Effector memory CD8-positive, alpha-beta T cell (primary cell): ENCODE measurements at places on chromosomes 2 and 18.

DNA sequence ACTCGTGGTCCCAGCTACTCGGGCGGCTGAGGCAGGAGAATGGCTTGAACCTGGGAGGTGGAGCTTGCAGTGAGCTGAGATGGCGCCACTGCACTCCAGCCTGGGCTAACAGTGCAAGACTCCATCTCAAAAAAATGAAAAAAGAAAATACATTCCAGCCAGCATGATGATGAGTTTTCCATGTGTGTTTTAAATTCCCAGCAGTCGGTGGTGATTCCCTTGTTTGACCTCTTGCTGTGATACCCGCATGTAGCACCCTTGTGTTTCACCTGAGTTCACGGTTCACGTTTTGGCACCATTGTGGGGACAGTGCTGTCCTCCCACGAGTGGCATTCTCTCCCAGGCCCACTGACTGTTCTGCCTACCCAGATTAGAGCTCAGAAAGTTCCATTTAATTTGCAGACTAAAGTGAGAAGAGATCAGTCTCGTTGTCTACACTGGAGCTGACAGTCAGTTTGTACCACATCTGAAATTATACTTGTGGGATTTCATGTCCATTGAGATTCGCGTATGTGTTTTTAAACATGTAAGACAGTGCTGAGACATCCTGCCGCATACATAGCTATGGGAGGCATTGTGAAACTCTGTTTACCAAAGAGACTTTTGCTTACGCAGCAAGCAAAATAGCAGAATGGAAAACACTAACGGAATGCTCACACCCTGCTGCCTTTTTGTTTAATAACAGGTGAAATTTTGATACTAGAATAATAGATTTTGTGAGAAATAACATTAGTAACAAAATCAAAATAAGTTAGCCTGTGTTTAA, 157.1 kb downstream of the GBX2 start:
- H3K4me1 ChIP-seq = peaks cover 15% of the 10 kb centered on the region
- H3K27ac ChIP-seq = no peak overlapping the region
- H3K27me3 ChIP-seq = no peaks in the 10 kb centered on the region
- no peak overlapping the region for H3K4me3 ChIP-seq
- no peak for DNase-seq
- no peaks in the 10 kb centered on the region for H3K36me3 ChIP-seq

DNA sequence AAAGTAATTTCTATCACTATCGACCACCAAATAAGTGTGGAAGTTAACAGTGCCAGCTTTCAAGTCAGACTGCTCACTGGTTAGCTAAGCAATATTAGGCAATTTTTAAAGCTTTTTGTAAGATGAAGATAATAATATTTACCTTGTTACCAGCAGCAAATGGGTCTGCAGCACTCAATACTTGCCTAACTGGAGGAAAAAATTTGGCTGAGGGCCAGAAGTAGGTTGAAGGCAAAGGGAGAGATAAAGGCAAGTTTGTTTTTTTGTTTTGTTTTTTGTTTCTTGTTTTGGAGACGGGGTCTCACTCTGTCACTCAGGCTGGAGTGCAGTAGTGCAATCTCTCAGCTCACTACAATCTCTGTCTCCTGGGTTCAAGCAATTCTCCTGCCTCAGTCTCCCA, 675.9 kb downstream of the DPP10 start:
- no peak overlapping the region for H3K4me3 ChIP-seq
- no peak for DNase-seq
- no peak overlapping the region for H3K27ac ChIP-seq
- no peaks in the 10 kb centered on the region for H3K4me1 ChIP-seq
- H3K36me3 ChIP-seq = no peaks in the 10 kb centered on the region
- no peaks in the 10 kb centered on the region for H3K27me3 ChIP-seq

- DNase-seq = no peak
- H3K27me3 ChIP-seq = no peaks in the 10 kb centered on the region
- H3K4me1 ChIP-seq = peaks cover 18% of the 10 kb centered on the region
- peaks cover 99% of the 10 kb centered on the region for H3K36me3 ChIP-seq
- H3K27ac ChIP-seq = peak overlapping the region; percentile 69
Measured at GRCh38 chr2:237752761-237753165, 45.8 kb upstream of the RBM44 start.

- H3K27me3 ChIP-seq = no peaks in the 10 kb centered on the region
- H3K36me3 ChIP-seq = peaks cover 4% of the 10 kb centered on the region
- no peak for DNase-seq
- peaks cover 2% of the 10 kb centered on the region for H3K4me1 ChIP-seq
- no peak overlapping the region for H3K4me3 ChIP-seq
Measured at GRCh38 chr2:43259512-43259911, 33.1 kb upstream of the ZFP36L2 start.

DNA sequence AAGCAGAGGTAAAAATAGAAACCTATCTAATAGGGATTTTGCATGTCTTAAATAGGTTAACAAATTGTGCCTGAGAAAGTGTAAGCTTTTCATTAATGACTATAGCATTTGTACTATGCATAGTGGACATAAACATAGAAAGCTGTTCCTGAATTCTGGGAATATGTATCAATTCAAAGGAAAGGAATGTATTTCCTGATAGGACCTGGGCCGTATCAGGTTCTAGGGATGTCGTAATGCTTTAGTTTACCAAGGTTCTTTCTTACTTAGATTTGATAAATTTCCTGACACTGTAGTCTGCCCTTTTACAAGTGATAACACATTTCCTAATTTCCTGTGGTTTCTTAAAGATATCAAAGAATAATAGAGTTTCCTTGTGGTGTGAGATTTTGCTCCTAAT, 191.3 kb downstream of the CDH7 start:
- no peaks in the 10 kb centered on the region for H3K36me3 ChIP-seq
- H3K4me3 ChIP-seq = no peak overlapping the region

GRCh38 chr2:176947754-176948153, 264.8 kb upstream of the HNRNPA3 start:
- H3K4me3 ChIP-seq = no peak overlapping the region
- peaks cover 7% of the 10 kb centered on the region for H3K27me3 ChIP-seq
- peaks cover 4% of the 10 kb centered on the region for H3K4me1 ChIP-seq
- no peak for DNase-seq
- H3K36me3 ChIP-seq = no peaks in the 10 kb centered on the region

DNA sequence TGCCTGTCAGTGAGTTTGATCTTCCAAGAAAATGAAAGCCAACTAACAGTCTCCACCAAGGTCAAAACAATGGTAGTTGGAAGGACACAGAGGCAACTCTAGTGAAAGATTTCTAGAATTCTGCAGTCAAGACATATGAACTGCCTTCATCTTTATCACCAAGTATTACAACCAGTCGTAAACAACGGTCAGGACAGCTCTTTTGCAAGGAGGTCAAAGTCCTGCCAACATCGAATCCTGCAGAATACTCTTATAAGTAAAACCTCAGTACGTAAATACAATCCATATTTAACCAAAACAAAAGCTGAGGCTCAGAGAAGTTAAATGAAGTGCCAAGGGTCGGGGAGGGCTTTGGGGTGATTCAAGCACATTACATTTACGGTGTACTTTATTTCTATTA, 3.1 kb downstream of the FEZ2 start:
- H3K4me1 ChIP-seq = peaks cover 51% of the 10 kb centered on the region
- no peak for DNase-seq
- peaks cover 6% of the 10 kb centered on the region for H3K36me3 ChIP-seq
- no peak overlapping the region for H3K4me3 ChIP-seq

GRCh38 chr2:55901322-55901721, 22.3 kb downstream of the EFEMP1 start:
- no peak for DNase-seq
- no peaks in the 10 kb centered on the region for H3K36me3 ChIP-seq
- H3K4me1 ChIP-seq = no peaks in the 10 kb centered on the region
- H3K4me3 ChIP-seq = no peak overlapping the region

DNA sequence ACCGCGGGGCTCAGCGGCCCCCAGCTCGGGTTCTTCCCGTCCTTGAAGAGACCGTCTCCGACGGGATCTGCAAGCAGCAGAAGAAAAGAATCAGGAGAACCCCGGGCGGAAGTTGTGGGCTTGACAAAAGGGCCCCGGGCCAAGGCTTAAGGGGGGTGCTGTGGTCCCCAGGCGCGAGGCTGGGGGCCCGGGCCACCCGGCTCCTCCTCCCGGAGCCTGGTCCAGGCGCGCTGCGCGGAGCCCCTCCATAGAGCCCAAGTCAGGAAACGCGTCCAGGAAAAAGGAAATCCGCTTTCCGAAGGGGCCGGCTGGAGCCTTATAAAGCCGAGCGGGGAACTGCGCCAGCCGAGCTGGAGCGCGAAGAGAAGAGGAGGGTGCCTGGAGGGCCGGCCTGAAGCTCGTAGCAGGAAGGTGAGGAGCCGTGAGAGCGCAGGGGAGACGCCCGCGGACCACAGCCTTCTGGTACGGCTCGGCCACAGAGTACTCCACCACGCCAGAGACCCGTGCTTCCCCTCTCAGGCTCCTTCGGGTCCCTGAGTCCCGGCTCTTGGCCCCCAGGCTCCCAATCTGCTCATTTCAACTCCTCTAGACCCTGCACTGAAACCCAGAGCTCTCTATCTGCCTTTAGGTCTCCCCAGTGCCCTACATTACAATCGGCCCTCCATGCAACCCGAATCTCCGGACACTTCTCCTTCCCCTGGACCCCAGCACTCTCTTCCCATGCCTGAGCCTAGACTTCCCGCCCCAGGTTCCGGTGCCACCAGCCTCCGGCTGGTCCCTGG, 554 bp downstream of the FEV start:
- peaks cover 100% of the 10 kb centered on the region for H3K27me3 ChIP-seq
- peaks cover 8% of the 10 kb centered on the region for H3K36me3 ChIP-seq
- no peak for DNase-seq

DNA sequence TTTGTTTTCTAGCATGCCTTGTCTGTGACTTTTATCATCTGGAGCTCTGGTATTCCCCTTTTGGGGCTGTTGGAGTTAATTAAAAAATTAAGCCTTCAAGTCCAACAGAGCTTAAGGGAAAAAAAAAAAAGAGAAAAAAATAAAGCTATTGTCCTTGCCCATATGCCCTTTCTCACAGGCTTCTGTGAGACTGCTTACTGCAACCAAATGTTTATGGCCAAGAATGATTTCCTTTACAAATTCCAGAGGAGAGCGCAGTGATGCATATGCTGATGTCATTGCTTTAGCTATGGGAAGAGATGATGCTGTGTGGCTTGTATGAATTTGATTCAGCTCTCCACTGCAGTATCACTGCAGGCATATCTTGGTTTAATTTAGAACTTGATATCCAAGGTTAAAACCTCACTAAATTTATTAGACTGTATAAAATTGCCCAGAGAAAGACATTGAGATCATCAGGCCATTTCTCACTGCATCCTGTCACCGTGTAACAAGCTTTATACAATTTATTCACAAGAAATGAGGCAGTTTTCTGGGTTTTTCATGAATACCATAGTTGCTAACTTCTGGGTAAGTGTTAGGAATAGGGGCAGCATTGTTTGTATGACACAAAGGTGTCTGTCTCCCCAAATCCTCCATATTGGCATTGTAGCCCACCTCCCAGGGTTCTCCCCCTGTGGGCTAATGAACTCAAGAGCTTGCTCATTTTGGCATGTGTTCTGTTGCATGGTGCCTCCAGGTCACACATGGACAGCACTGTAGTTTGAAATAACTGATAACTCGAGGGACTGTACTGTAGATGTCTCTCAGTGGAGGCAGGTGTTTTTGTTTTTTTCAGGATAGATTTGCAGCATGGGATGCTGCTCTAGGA, 85.0 kb downstream of the TANC1 start:
- H3K4me1 ChIP-seq = no peaks in the 10 kb centered on the region
- no peaks in the 10 kb centered on the region for H3K36me3 ChIP-seq
- no peak overlapping the region for H3K27ac ChIP-seq
- H3K27me3 ChIP-seq = peaks cover 27% of the 10 kb centered on the region
- no peak for DNase-seq

- peaks cover 12% of the 10 kb centered on the region for H3K27me3 ChIP-seq
- no peak overlapping the region for H3K4me3 ChIP-seq
- no peaks in the 10 kb centered on the region for H3K4me1 ChIP-seq
- no peaks in the 10 kb centered on the region for H3K36me3 ChIP-seq
Measured at GRCh38 chr18:34799291-34799690, 89.2 kb downstream of the DTNA start.

GRCh38 chr2:30226144-30227032, 4.9 kb upstream of the LBH start:
- H3K27ac ChIP-seq = peak overlapping the region; percentile 99
- H3K4me3 ChIP-seq = peak overlapping the region; percentile 97
- no peaks in the 10 kb centered on the region for H3K27me3 ChIP-seq
- H3K4me1 ChIP-seq = peaks cover 74% of the 10 kb centered on the region
- no peak for DNase-seq

DNA sequence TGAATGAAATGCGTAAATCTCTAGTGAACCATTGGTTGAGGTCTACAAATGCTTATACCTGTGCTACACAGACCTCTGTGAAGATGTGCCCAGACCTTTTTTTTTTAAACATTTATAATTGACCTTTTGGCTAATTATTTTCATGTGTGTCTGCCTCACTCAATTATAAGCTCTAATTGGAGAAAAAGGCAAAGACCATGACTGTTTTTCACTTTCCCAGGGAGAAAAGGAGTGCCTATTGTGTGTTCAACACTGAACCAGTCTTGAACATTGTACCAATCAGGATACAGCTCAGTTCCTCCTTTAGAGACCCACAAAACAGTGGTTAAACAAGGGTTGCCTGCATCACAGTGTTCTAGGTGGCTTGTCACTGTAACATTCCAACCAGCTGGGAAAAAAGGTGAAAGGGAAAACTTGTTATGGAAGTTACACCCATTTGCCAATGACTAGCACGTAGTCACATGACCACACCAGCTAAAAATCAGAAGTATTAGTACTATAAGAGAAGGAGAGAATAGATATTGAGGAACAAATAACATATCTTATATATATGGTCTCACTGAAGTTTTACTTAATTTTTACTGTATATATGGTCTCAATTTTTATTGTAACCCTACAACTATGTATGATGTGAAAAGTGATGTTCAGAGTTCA, 13.4 kb downstream of the TANK start:
- no peak overlapping the region for H3K4me3 ChIP-seq
- H3K4me1 ChIP-seq = peaks cover 68% of the 10 kb centered on the region
- H3K27me3 ChIP-seq = no peaks in the 10 kb centered on the region
- H3K27ac ChIP-seq = peak overlapping the region; percentile 29
- no peak for DNase-seq
- peaks cover 17% of the 10 kb centered on the region for H3K36me3 ChIP-seq

GRCh38 chr2:24494410-24494809, 3.4 kb downstream of the NCOA1 start:
- peak overlapping the region; percentile 89 for H3K4me3 ChIP-seq
- H3K36me3 ChIP-seq = peaks cover 17% of the 10 kb centered on the region
- H3K27ac ChIP-seq = peak overlapping the region; percentile 94
- no peak for DNase-seq
- H3K27me3 ChIP-seq = no peaks in the 10 kb centered on the region

GRCh38 chr2:241720099-241720498, 14.3 kb upstream of the D2HGDH start:
- no peaks in the 10 kb centered on the region for H3K4me1 ChIP-seq
- no peak overlapping the region for H3K4me3 ChIP-seq
- no peak overlapping the region for H3K27ac ChIP-seq
- no peak for DNase-seq
- peaks cover 46% of the 10 kb centered on the region for H3K36me3 ChIP-seq

DNA sequence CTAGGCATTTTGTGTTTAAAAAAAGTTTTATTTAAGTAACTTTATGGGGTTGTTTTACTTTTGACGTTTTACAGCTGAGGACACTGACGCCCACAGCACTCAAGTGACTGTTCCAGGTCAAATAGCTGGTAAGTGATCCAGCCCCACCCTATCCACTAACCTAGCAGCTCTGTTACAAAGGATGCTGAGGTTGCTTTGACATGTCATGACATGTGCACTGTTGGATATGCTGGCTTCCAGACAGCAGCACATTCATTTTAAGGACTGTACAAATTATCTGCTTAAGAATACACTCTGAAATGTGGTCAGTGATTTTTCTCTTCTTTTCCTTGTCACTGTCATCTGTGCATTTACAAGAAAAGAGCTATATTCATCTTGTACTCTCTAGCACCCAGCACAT, 417.5 kb downstream of the ZEB2 start:
- no peaks in the 10 kb centered on the region for H3K36me3 ChIP-seq
- H3K27ac ChIP-seq = no peak overlapping the region
- H3K4me3 ChIP-seq = no peak overlapping the region
- H3K4me1 ChIP-seq = peaks cover 22% of the 10 kb centered on the region
- DNase-seq = no peak
- H3K27me3 ChIP-seq = no peaks in the 10 kb centered on the region
